Sciatic nerve (tissue), 2 donors: ENCODE measurements at places on chromosomes 13 and 19. TPM values are rescaled to one million over a fixed set of nuclear protein-coding genes. Genes with fewer than 3 reads are reported as not detected.

GRCh38 chr13:43755844-43756243, 30.9 kb downstream of the ENOX1 start:
- no peak for DNase-seq

DNA sequence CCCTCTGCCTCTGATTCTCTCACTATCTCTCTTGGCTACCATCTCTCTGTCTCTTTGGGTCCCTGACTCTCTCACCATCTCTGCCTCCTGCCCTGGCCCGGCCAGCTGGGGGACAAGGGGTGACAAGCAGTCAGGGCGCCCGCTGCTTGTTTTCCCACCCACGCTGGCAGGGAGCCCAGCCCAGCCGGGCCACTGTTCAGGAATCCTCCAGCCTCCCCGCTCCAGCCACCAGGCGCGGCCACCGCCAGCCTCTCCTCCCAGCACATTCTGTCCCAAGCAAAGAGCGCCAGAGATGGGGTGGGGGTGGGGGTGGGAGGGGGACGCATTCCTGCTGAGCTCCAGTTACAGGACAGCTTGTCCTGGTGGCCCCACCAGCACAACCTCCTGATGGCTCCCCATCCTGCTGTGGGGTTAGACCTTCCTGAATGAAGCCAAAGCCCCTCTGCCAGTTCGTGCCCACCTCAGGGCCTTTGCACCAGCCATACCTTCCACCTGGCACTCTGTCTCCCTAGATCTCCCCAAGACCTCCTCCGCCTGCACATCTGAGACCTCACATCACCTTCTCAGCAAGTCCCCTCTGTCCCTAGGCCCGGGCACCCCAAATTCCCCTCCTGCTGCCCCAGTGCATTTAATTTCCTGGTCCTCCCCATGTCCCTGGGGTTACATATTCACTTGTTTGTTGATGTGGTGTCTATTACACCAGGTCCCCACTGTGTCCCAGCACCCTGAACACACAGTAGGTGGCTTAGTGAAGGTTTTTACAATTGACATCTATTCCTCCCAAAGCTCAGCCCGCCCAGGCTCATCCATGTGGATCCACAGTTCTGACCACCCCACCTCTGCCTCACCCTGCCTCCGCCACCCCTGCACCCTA, 12.5 kb downstream of the ARRDC2 start:
- peak; percentile 90 for DNase-seq

EFNB2 gene
- total RNA-seq: 37.0 TPM

CDX2 gene
- total RNA-seq: not detected
